HCT116 (cell line): ENCODE measurements at places on chromosomes 11 and 22. TPM values are rescaled to one million over a fixed set of nuclear protein-coding genes. Genes with fewer than 3 reads are reported as not detected.

The FLRT1 gene
- total RNA-seq: 0.15 TPM

The EIF3D gene
- 306 TPM for total RNA-seq

The CHST1 gene
- total RNA-seq: 0.69 TPM

The MEI1 gene
- 0.64 TPM for total RNA-seq

The FOLR3 gene
- total RNA-seq: not detected

The SNU13 gene
- 283 TPM for total RNA-seq

The PAMR1 gene
- not detected for total RNA-seq

The SNX32 gene
- total RNA-seq: not detected

The MS4A15 gene
- total RNA-seq: 1.5 TPM

The MOGAT2 gene
- total RNA-seq: 0.12 TPM

The JAML gene
- total RNA-seq: 0.30 TPM

The DGAT2 gene
- total RNA-seq: 2.4 TPM

The KCNJ1 gene
- 0.15 TPM for total RNA-seq

The MMP27 gene
- total RNA-seq: not detected

The MMP26 gene
- not detected for total RNA-seq

The LRRC55 gene
- not detected for total RNA-seq

The CCDC15 gene
- 2.4 TPM for total RNA-seq

The GLYATL2 gene
- total RNA-seq: not detected

The ADSL gene
- 126 TPM for total RNA-seq

The OR4B1 gene
- not detected for total RNA-seq

The MMP12 gene
- total RNA-seq: not detected

The TEX54 gene
- not detected for total RNA-seq

The FAT3 gene
- 0.02 TPM for total RNA-seq

The PHOX2A gene
- total RNA-seq: not detected

The PLAAT3 gene
- total RNA-seq: 31.1 TPM

The NAALAD2 gene
- total RNA-seq: not detected

The AAMDC gene
- 11.2 TPM for total RNA-seq

The ZNRF3 gene
- total RNA-seq: 12.2 TPM

The GNB1L gene
- total RNA-seq: 12.1 TPM

The DRICH1 gene
- total RNA-seq: 0.44 TPM

The CBY1 gene
- 27.6 TPM for total RNA-seq

The ABCC8 gene
- 0.39 TPM for total RNA-seq

The UBQLNL gene
- not detected for total RNA-seq

The TTC12 gene
- total RNA-seq: 12.6 TPM

The MMP11 gene
- 7.4 TPM for total RNA-seq

The TCN2 gene
- 2.2 TPM for total RNA-seq

The NXPE4 gene
- not detected for total RNA-seq
